ENCODE measurements at places on chromosomes 3 and 15.

DNA sequence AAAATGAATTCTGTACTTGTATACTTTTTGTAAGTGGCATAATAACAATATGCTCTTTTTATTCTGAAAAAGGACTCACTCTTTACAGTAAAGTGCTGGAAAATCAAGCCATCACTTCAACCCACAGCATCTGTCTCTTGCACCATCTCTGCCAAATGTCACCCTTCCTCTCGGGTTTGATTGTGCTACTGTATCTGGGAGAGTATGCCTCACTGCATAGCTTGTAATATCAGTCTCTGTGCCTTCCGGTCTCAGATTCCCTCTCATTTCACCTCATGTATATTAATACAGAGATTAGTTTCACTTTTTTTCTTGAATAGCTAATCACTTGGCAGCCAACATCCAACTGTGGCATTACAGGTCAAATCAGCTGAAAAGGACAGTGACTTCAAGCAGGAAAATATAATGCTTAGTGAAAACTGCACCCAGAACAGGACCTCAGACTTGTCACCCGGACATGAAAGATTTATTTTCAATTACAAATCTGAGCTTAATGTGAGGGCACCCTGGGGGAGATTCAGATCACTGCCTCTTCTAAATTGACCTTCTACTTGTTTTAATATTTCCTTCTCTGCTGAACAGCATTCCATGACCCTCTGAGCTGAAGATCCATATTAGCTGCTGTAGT lies 605.8 kb upstream of the NAALADL2 start:
- no peak for DNase-seq

GRCh38 chr3:72077473-72078259 lies 292.7 kb upstream of the PROK2 start:
- no peak for DNase-seq

DNA sequence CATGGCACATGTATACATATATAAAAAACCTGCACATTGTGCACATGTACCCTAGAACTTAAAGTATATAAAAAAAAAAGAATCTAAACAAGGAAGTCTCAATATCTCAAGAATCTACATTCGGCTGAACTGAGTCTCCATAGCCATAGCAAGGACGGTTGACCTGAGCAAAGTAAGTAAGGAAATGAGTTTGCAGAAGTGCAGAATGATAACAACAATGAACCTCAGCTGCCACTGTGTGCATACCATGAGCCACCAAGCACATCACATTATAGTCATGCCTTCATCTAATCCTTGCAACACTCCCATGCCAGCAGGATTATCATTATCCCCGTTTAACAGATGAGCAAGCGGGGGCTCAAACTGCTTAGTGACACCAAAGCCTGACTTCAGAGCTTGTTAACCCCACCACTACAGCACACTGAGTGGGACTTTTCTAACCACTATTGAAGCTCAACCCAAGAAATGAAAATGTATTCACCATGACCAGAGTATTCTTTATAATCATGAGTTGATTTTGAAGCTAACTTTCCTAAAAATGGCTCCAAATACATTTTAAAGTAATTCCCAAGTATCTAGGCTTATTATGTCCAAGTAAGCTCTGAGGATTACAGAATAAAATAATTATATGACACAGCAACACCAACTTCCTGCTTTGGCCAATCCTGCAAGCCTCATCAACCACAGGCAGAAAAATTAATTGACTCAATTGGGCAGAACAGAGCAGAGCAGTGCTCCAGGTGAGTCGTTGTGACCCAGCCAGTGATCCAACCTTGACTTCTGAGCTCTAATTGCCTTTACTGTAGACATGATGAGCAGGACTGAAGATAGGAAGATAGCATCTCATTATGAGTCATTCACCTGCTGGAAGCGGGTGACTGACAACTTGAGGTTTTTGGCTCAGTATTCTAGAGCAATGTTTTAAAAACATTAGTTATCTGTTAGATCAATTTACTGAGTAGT lies 47.3 kb upstream of the IL12A start:
- no peak for DNase-seq

- no peak for DNase-seq
These were observed 78.4 kb downstream of the RFX7 start for GRCh38 chr15:56165234-56165633.

DNA sequence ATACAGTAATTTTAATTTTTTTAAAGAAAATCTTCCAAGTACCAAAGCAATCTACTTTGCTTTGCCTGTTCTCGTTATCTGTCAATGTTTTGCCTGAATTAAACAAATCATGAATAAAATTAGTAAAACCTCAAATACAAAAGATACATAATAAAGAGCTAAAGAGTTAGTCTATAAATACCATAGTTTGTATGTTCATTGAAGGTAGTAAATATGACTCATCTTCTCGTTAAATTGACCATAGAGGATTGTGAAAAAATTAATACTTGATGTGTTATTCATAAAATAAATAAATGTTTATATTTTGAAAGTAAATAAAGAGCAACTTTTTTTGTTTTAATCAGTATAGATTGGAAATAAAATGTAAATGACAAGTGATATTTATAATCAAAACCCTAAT lies 246.5 kb upstream of the PLSCR5 start:
- no peak for DNase-seq

GRCh38 chr15:92290359-92290992 lies 103.2 kb upstream of the ST8SIA2 start:
- DNase-seq, result no peak

DNA sequence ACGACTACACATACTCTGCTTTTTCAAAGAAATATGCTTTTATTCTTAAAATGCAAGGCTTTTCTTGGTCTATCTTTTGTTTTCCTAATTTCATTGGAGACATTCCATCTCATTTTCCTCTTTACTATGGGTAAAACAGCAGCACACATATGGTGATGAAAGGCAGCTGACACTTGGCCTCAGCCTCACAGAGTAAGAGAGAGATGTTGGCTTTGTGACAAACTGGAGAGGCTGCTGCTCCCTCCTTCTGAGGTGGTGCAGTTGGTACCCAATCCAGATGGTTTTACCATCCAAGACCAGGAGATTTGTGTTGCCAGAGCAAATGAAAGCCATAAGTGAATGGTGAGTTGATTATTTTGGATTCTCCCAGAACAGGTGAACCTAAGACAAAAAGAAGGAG lies 13.2 kb upstream of the SLC2A2 start:
- no peak for DNase-seq

DNA sequence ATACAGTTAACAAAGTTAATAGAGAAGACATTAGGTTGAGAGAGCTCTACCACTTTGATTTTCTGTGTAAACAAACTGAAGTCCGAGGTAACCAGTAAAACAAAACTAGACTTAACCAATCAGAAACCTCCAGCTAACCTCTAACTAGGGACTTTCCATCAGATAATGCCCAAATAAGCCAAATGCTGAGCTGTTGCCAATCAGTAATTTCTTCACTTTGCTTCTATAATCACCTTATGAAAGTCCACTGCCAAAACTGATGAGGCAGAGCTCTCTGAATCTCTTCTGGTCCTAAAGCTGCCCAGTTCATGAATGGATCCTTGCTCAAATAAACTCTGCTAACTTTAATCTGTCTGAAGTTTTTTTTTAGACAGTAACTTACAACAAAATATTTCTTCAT lies 448.0 kb upstream of the NECTIN3 start:
- DNase-seq, result no peak

- no peak for DNase-seq
These were observed 14.4 kb downstream of the POLR2M start for GRCh38 chr15:57720867-57721266.

DNA sequence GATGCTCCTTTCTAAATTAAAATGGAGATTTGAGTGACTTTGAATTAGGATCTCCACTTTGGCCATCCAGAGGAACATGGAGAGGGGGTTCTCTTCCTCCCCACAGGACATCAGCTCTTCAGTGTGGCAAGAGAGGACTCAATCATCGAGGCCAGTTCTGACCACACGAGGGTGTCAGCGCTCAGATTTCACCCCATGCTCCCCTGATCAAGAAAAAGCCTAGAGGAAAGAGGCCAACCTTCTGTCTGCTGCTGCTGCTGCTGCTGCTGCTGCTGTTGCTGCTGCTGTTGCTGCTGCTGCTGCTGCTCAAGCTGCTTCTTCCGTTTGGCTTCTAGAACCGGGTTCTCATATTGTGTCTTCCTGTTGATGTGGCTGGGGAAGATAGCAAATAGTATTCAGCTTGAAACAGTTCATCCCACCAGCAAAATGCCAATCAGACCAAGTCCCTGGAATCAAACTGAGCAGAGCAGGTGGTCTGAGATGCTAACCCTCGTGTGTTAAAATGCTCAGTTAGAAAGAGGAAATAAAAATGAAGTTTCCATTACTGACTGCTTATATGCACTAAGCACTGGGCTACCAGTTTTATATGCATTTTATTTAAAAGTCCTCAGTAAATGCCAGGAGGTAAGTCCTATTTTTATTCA lies 599.0 kb downstream of the MAGI1 start:
- no peak for DNase-seq

GRCh38 chr3:24387493-24387892 lies 107.2 kb downstream of the THRB start:
- DNase-seq, result no peak

- no peak for DNase-seq
These were observed 69.0 kb downstream of the NME9 start for GRCh38 chr3:138260611-138261010.

DNA sequence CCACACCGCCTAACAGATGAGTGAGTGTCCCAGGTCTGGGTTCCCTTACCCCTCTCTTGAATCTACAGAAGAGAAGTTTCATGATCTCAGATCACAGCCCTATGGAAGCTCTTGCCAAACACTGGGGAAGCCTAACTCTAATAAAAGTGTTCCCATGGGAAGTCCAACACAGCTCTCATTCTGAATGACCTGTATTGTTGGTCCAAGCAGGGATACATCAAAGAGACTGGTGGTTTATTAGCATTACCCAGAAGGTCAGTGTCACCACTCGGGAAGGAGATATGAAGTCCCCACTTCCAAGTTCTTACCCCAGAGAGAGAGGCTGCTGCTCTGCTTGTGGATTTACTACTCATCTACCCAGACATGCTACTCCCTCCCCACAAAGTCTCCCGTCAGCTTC lies 9.0 kb upstream of the NCBP2 start:
- no peak for DNase-seq

DNA sequence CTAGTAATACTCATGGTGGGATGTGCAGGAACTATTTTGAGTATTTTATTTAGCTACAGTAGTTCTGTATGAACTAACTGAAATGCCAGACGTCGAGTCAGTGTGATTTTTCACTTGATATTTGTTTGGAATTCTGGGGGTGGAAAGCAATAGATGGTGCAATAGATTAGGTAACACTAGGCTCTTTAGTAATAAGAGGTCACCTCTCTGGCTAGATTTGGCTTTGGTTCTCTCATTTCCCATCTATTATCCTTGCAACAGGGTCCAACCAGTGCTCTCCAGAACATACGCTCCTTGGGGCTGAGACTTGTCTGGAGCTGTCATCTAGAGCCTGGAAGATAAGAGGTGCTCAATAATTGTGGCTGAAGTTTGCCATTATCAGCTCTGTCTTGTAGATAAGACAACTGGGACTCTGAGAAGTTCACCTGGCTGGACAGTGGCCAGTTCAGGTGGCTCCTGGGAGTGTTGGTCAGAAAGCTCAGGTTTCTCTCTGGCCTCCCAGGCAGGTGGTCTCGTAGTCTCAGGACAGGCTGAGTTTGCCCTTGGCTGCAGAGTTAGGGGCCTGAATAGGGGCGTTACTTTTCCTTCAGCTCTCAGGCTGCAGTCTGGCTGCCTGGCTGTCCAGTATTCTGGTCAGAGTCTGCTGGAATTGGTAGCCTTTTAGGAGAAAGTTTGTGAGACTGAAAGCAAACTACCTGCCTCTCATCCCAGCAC lies 277.5 kb upstream of the RGMA start:
- no peak for DNase-seq

DNA sequence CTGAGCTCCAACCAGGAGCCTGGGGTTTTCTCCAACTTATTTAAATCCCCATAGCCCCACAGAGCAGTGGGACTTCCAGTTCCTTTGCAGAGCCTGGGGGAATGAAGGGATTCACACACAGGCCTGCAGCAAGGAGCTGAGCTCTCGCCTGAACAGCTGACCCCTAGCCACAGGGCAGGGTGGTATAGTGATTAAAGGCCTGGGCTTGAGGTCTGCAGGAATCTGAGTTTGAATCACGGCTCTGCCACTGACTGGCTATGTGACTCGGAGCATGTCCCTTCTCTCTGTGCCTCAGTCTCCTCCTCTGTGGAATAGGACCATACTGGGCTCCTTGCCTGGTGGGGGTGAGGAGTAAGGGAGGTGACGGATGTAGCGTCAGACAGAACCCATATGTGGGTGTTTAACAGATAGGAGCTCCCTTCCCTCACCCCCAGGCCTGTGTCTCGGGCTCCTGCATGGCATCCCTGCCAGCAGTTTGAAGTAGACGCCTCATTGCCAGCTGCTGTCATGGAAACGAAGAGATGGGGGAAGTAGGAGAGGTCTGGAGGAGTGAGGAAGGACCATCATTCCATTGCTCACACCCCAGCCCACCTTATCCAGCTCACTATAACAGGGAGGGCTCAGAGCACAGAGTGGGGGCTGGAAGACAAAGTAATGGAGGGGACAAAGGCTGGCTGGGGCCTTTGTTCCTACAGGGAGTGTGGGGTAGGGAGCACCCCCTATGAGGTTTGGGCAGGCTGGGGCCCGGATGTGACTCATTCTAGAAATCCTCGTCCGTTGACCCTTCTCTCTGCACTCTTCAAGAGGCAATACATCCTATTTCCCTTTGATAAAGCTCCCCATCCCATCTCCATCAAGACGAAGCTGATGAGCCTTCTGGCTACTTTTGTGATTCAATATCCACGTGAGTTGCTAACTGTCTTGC lies 14.8 kb downstream of the HRH1 start:
- DNase-seq, result no peak

GRCh38 chr3:29601861-29602585 lies 321.2 kb downstream of the RBMS3 start:
- no peak for DNase-seq

- peak; percentile 29 for DNase-seq
These were observed 3.4 kb downstream of the ANKRD28 start for GRCh38 chr3:15794303-15794771.

DNA sequence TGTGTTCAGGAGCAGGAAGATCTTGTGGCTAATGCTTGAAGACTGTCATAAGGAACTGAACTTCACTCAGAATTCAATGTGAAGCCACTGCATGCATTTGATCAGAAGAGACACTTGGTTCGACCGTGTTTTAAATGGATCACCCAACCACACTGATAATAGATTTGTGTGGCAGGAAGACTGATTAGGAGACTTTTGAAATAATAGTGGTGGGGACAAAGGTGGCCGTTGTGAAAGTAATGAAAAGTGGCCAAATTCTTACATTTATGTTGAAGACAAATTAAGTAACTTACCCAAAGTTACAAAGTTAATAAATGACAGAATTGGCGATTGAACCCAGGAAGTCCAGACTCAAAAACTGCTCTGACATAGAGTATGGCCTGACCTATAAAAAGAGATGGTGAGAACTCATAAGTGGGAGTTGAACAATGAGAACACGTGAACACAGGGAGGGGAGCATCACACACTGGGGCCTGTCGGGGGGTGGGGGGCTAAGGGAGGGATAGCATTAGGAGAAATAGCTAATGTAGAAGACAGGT lies 286.9 kb upstream of the DNAJC19 start:
- DNase-seq, result no peak

- DNase-seq, result no peak
These were observed 51.3 kb downstream of the DHX30 start for GRCh38 chr3:47854267-47854666.
